ENCODE measurements at places on chromosomes 6 and 20. TPM values are rescaled to one million over a fixed set of nuclear protein-coding genes. Genes with fewer than 3 reads are reported as not detected.

GRCh38 chr6:18380158-18380836 lies 6.9 kb upstream of the RNF144B start:
- no peaks in the 10 kb centered on the region for H3K36me3 ChIP-seq
- DNase-seq: no peak
- no peak overlapping the region for H3K27ac ChIP-seq
- no peaks in the 10 kb centered on the region for H3K27me3 ChIP-seq

DNA sequence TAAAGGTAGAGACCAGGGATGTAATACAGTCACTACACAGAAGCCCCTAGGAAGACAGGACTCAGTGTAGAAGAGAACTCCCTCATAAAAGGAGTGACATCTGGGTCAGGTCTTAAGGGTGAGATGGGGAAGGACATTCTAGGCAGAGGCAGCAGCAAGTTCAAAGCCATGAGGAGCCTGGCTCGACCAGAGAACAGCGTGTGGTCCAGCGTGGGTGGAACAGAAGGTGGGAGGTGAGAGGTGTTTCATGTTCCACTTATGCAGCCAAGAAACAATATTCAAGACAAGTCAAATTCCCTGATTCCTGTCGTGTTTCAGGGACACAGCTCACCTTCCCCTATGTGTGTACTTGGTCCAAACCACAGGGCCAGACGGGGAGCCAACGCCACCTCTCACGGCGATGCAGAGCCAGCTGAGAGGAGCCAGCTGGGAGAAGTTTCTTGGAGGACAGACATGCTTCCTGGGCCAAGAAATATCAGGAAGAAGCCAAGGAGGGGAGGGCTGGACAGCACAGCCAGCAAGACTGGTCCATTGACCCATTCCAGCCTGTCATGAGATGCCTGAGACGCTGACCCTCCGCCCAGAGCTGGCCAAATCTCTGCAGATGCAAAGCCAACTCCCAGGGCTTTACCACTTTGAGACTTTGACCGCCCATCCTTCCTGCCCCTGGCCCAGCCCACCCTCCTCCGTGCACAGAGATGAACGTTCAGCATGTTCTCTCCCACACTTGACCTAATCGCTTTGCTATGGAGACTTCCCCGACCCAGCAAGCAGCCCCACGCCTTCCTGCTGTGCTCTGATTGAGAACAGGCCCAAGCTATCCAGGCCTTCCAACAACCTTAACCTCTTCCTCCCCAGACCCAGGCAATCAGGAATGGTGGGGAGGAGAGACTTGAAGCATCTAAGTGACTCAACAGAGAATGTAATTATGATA lies 113.8 kb downstream of the PRND start:
- H3K27ac ChIP-seq: no peak overlapping the region
- H3K27me3 ChIP-seq: no peaks in the 10 kb centered on the region
- H3K4me1 ChIP-seq: no peaks in the 10 kb centered on the region
- no peaks in the 10 kb centered on the region for H3K36me3 ChIP-seq

- H3K27ac ChIP-seq: no peak overlapping the region
- H3K4me1 ChIP-seq: no peaks in the 10 kb centered on the region
- no peak overlapping the region for H3K4me3 ChIP-seq
These were observed 149.9 kb upstream of the BEND6 start for GRCh38 chr6:56804996-56805395.

DNA sequence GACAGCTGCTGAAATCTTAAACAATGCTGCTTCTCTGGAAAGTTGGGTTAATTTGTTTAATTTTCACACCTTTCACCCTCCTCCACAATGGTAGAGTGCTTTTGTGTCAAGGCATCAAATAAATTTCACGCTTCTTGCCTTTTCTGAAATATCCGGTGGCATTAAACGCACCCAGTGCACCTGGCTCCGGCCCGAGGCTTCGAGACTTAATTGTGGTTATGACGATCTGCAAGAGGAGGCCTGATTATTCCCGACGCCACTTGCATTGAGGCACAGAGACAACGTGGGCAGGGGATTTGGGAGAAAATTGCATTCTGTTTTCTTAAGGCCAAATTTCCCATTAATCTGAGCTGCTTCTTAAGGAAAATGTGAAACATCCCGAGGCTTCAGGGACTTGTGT lies 152.2 kb downstream of the CDH4 start:
- H3K36me3 ChIP-seq: no peaks in the 10 kb centered on the region
- no peak overlapping the region for H3K4me3 ChIP-seq
- no peak overlapping the region for H3K27ac ChIP-seq
- H3K27me3 ChIP-seq: no peaks in the 10 kb centered on the region
- DNase-seq: no peak

GRCh38 chr6:157492741-157493140 lies 111.8 kb downstream of the ZDHHC14 start:
- no peak overlapping the region for H3K4me3 ChIP-seq
- H3K36me3 ChIP-seq: peaks cover 26% of the 10 kb centered on the region
- no peak overlapping the region for H3K27ac ChIP-seq
- H3K27me3 ChIP-seq: no peaks in the 10 kb centered on the region
- no peaks in the 10 kb centered on the region for H3K4me1 ChIP-seq

- H3K4me3 ChIP-seq: no peak overlapping the region
- no peaks in the 10 kb centered on the region for H3K27me3 ChIP-seq
- peak; percentile 68 for DNase-seq
These were observed 69.8 kb upstream of the FAM184A start for GRCh38 chr6:119148098-119148824.

DNA sequence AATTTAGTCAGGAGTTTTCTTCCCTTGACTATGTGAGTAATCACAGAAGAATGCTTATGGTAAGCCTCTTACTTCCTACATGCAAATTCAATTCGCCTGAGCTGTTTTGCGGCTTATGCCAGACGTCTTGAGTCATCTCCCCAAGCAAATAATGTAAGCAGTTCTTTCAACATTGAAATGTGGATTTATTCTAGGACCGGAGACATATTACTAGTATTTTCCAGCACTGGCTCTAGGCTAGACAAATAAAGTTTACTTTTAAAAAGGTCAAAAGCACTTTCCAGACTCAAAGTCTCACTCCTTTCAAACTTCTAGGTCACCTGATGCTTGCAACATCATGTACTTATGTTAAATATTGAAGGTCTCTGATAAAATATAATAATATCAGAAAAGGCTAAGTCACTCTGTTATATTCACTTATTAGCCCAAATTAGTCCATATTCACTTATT lies 38.1 kb upstream of the NOX3 start:
- no peaks in the 10 kb centered on the region for H3K27me3 ChIP-seq
- H3K4me3 ChIP-seq: no peak overlapping the region
- H3K4me1 ChIP-seq: no peaks in the 10 kb centered on the region
- no peak for DNase-seq
- no peaks in the 10 kb centered on the region for H3K36me3 ChIP-seq

DNA sequence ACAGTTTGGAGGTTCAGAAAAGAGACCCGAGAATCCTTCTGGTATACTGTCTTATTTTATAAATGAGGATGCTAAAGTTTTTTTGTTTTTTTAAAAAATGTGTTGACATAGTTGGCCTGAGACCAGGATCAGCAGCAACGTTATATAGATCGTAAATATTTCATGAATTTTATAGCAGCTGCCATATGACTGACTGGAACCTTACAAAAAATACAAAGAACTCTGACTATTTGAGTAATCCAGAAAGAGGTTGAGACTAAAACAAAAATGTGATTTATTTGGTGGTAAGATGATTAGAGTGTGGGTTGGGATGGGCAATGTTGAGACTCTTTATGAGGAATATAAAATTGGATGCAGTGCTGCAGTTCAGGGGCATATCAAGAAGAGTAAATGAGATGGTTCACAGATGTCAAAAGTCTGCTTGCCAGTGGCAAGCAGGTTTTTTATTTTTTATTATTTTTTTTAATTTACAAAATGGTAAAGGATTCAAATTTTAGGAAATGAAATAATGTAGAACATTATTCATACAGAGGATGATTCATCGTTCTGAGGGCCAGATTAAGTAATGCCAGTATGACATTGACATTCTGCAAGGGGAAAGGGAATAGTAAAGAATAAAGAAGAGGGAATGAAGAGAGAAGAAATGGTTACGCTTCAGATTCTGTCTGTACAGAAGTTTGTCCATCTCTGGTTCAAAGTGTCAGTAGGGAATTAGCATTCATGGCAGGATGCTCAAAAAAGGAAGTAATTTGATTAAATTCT lies 58.5 kb downstream of the SCAF8 start:
- H3K4me3 ChIP-seq: no peak overlapping the region
- H3K36me3 ChIP-seq: peaks cover 3% of the 10 kb centered on the region
- no peaks in the 10 kb centered on the region for H3K4me1 ChIP-seq
- no peak for DNase-seq
- H3K27me3 ChIP-seq: no peaks in the 10 kb centered on the region
- H3K27ac ChIP-seq: no peak overlapping the region

GRCh38 chr6:21842875-21843645 lies 249.5 kb downstream of the SOX4 start:
- H3K36me3 ChIP-seq: no peaks in the 10 kb centered on the region
- H3K27me3 ChIP-seq: no peaks in the 10 kb centered on the region
- peaks cover 10% of the 10 kb centered on the region for H3K4me1 ChIP-seq
- no peak for DNase-seq

DNA sequence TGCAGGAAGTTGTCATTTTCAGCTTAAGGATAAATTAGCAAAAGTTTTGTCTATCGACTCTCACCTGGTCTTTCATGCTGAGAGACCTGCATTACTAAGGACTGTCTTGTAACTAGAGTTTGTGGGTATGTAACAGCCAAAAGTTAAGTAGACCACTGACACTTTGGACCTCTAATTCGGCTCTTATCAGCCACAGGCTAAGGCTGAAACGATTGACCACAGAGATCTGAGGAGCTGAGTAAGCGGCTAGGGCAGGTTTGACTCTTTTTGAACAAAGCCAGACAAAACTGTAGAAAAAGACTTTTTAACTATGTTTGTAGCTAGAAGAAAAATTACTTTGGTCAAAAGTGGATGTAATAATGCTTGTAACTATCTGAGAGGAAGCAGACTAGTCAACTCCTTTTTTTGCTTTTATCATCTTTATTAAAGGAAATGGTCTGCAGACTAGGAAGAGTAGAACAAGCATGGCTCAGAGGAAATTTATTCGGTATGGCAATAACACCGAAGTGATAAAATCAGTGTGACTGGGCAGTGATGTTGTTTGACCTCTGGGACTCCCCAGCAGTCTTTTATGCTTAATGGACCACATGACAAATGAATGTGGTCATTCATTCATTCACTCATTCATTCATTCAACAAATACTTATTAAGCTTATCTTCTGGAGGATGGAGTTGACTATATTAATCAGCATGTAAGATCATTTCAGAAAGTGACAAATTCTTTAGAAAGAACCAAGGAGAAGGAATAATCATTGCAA lies 725.0 kb upstream of the HS3ST5 start:
- H3K4me3 ChIP-seq: no peak overlapping the region
- DNase-seq: no peak
- H3K36me3 ChIP-seq: no peaks in the 10 kb centered on the region
- no peak overlapping the region for H3K27ac ChIP-seq
- no peaks in the 10 kb centered on the region for H3K4me1 ChIP-seq

OR2H2 gene
- polyA plus RNA-seq: not detected
